Activated naive CD8-positive, alpha-beta T cell treated with anti-CD3 and anti-CD28 coated beads, Interleukin-2, amount 10 ng/mL, durations not matched to agents 7 days and 5 days (primary cell): ENCODE measurements at places on chromosomes 7 and 10. TPM values are rescaled to one million over a fixed set of nuclear protein-coding genes. Genes with fewer than 3 reads are reported as not detected.

- peaks cover 3% of the 10 kb centered on the region for H3K27me3 ChIP-seq
- no peak for DNase-seq
- no peak overlapping the region for H3K27ac ChIP-seq
Observed at GRCh38 chr10:80275135-80275498, 14.3 kb downstream of the MAT1A start.

GRCh38 chr7:32088451-32088881 is 18.3 kb upstream of the PDE1C start:
- no peaks in the 10 kb centered on the region for H3K4me1 ChIP-seq
- H3K36me3 ChIP-seq = no peaks in the 10 kb centered on the region
- H3K27me3 ChIP-seq = no peaks in the 10 kb centered on the region
- H3K4me3 ChIP-seq = no peak overlapping the region

DNA sequence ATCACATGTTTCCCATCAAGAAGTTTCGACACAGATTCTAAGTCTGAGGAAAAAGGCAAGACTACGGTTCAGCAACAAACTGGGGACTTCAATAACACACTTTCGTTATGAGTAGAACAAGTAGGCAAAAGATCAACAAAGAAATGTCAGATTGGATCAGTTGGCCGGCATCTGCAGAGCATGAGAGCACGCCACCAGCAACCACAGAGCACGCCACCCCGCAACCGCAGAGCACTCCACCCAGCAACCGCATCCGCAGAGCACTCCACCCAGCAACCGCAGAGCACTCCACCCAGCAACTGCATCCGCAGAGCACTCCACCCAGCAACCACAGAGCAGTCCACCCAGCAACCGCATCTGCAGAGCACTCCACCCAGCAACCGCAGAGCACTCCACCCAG is 89.7 kb upstream of the FAM20C start:
- H3K27ac ChIP-seq = no peak overlapping the region
- H3K36me3 ChIP-seq = no peaks in the 10 kb centered on the region
- DNase-seq = no peak
- H3K27me3 ChIP-seq = peaks cover 8% of the 10 kb centered on the region

DNA sequence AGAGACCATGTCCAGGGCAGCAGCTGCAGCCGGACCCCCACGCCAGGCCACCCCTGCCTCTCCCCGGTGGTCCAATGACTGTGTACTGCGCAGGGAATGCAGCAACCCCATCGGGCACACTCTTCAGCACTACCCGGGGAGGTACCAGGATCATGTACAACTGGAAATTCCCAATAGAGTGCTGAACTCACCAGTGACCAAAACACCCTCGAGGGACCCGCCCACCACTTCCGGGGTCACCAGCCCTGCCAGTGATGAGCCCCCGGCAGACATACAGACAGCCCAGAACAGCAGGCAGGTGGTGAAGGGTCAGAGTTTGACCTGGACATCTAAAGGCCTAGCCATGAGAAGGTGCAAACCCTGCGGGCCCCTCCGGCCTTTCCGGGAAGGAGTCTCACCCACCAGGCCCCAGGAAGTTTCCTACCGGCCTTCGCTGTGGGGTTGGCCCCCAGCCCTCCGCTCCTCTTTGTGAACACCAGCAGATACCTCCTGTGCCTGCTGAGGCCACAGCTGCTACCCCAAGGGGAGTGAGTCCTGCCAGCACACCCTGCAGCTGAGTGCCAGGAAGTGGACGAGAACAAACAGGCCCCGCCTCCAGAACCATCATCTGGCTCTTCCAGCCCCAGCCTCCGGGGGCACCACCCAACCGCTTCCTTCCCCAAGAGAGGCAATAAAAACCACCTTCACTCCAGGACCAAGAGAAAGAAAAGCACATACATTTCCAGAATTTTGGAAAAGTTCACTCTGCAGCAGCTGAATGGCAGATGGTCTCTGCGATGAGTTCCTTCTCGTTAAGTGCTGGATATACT is 5.0 kb upstream of the ANKRD61 start:
- peak; percentile 71 for DNase-seq
- H3K27me3 ChIP-seq = no peaks in the 10 kb centered on the region
- H3K4me3 ChIP-seq = peak overlapping the region; percentile 74
- H3K4me1 ChIP-seq = peaks cover 17% of the 10 kb centered on the region
- H3K27ac ChIP-seq = peak overlapping the region; percentile 91
- H3K36me3 ChIP-seq = peaks cover 33% of the 10 kb centered on the region

DNA sequence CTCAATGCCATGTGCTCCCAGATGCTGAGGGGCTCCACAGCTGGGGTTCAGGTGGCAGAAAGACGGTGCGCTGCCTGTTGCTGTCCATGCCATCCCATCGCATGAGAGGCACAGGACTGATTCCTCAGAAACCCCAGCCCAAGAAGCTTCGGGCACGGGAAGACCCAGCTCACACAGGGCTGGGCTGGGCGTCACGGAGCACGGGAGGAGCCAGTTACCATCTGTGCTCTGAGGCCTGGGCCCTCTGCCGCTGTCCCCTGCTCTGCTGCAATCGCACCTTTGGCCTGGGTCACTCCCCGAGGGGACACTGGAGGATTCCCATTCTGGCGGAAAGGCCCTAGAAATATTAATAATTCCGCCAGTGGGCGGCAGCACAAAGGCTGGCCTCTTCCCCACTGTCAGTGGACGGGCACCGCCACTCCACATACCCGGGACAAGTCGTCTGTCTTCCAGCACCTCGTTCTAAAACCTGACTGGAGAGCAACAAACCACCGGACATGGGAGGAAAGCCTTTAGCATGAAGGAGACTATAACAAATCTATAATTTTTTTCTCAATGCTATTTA is 92.1 kb downstream of the PIP4K2A start:
- peaks cover 73% of the 10 kb centered on the region for H3K4me1 ChIP-seq
- no peaks in the 10 kb centered on the region for H3K27me3 ChIP-seq
- no peak overlapping the region for H3K4me3 ChIP-seq
- no peak overlapping the region for H3K27ac ChIP-seq
- H3K36me3 ChIP-seq = peaks cover 9% of the 10 kb centered on the region

- H3K27ac ChIP-seq = no peak overlapping the region
- peak; percentile 40 for DNase-seq
- no peaks in the 10 kb centered on the region for H3K36me3 ChIP-seq
- H3K27me3 ChIP-seq = peaks cover 39% of the 10 kb centered on the region
- peak overlapping the region; percentile 87 for H3K4me3 ChIP-seq
- H3K4me1 ChIP-seq = peaks cover 8% of the 10 kb centered on the region
Observed at GRCh38 chr10:91887272-91888076, 21.8 kb downstream of the FGFBP3 start.

GRCh38 chr7:100591596-100591995 is 5.5 kb downstream of the FBXO24 start:
- no peak overlapping the region for H3K27ac ChIP-seq
- peaks cover 8% of the 10 kb centered on the region for H3K4me1 ChIP-seq
- DNase-seq = no peak
- no peaks in the 10 kb centered on the region for H3K36me3 ChIP-seq
- H3K27me3 ChIP-seq = peaks cover 13% of the 10 kb centered on the region

- peaks cover 15% of the 10 kb centered on the region for H3K4me1 ChIP-seq
- peak overlapping the region; percentile 11 for H3K4me3 ChIP-seq
- H3K27ac ChIP-seq = peak overlapping the region; percentile 82
- no peak for DNase-seq
Observed at GRCh38 chr7:74194686-74195085, 15.1 kb upstream of the LAT2 start.

GRCh38 chr10:124319926-124320391 is 98.8 kb downstream of the OAT start:
- no peaks in the 10 kb centered on the region for H3K36me3 ChIP-seq
- H3K27me3 ChIP-seq = no peaks in the 10 kb centered on the region
- no peaks in the 10 kb centered on the region for H3K4me1 ChIP-seq
- DNase-seq = no peak

DNA sequence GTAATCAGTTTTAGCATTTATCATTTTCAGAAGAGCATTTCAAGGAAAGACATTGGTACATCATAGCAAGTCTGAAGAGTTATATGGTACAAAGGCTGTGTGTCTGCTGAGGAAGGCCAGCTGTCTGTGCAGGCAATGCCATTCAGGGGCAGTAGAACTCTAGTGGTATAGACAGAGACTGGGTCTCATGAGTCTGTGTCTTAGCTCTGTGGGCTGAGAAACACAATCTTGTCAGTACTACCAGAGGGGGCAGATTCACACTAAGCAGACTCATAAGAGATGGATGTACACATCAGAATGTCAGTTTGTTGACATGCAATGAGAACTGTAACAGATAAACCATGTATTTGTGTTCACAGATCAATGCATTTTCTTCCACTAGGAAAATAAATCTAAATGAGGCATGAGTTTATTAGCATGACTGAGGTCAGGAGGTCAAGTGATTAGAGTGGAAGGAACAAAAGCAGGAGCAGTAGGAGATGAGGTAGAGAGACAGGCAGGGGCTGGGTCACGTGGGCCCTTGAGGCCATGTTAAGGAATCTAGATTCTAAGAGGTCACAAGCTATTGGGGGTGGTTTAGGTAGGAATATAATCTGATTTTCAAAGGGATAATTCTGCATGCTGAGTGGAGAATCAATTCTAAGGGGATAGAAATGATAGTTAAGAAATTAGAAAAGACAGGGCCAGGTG is 7.5 kb upstream of the GGCT start:
- H3K36me3 ChIP-seq = peaks cover 2% of the 10 kb centered on the region
- no peak overlapping the region for H3K4me3 ChIP-seq
- no peak for DNase-seq
- no peaks in the 10 kb centered on the region for H3K27me3 ChIP-seq
- no peak overlapping the region for H3K27ac ChIP-seq
- H3K4me1 ChIP-seq = no peaks in the 10 kb centered on the region

DNA sequence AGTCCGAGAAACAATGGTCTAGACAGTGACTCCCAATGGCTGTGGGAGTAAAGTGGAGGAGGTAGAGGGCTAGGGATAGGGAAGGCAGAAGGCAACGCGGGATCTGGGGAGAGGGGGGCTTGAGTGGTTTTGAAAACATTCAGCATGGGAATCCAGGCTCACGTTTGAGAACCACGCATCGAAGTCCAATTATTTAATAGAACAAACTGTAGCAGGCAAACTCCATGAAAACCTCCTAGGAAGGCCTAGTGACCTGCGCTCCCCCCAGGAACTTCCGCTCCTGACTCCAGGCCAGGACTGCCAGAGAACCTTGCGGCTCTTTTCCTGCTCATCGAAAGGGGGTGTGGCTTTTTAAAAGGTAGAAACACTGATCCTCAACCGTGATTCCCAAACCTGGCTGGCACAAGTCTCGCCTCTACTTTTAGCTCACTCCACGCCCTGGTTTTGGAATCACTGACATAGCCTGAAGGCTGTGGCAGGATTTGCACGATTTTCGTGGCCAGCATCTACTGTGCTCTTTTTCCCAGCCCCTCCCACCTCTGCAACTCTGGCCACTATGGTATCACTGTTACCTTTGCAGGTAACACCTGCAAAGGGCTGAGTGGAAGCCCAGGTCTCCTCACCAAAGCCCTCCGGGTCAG is 43.4 kb downstream of the MYOF start:
- no peaks in the 10 kb centered on the region for H3K36me3 ChIP-seq
- H3K4me1 ChIP-seq = no peaks in the 10 kb centered on the region
- H3K27me3 ChIP-seq = no peaks in the 10 kb centered on the region
- H3K27ac ChIP-seq = no peak overlapping the region
- no peak overlapping the region for H3K4me3 ChIP-seq

GRCh38 chr7:157691586-157692459 is 355.0 kb downstream of the DNAJB6 start:
- peaks cover 53% of the 10 kb centered on the region for H3K27me3 ChIP-seq
- H3K36me3 ChIP-seq = no peaks in the 10 kb centered on the region
- DNase-seq = peak; percentile 44
- H3K4me1 ChIP-seq = peaks cover 5% of the 10 kb centered on the region

DNA sequence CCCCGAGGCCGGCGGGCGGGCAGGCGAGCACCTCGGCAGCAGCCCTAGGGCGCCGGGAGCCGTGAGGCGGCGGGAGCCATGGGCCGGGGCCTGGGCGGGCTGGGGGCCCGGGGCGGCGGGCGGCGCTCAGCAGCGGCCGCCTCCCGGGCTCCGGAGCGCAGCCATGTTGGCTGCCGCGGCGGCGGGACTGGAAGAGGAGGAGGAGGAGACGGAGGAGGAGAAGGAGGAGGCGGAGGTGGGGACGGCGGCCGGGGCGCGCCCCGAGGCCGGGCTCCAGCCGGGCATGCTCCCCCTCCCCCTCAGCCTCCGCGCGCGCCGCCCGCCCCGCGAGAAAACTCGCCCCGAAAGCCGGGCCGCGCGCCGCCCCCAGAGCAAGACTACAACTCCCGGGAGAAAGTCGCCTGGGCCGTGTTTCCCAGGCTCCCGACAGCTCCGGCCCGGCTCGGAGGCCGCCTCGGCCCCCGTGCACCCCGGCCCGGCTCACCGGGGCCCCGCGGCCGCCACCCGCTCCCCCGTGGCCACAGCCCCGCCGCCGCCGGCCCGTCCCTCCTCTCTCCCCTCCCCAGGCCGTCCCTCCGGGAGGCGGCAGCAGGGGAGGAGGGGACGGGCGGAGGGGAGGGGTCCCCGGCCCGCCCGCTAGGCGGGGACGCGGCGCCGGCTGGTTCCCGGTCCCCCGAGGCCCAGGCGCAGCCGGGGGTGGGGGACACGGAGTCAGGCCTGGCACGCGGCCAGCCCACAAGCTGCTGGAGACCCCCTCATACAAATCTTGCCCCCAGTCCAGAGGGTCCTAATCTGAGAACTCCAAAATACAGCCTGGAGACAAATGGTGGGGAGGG is at the start of gene DLG5:
Gene DLG5 (minus strand): TSS at position 190 of the 836 bp plus-strand sequence. CDS start 235 bp downstream, outside the sequence.
- H3K36me3 ChIP-seq = no peaks in the 10 kb centered on the region
- DNase-seq = peak; percentile 66
- peaks cover 11% of the 10 kb centered on the region for H3K4me1 ChIP-seq
- no peak within 1 kb of the TSS for H3K27ac ChIP-seq

DNA sequence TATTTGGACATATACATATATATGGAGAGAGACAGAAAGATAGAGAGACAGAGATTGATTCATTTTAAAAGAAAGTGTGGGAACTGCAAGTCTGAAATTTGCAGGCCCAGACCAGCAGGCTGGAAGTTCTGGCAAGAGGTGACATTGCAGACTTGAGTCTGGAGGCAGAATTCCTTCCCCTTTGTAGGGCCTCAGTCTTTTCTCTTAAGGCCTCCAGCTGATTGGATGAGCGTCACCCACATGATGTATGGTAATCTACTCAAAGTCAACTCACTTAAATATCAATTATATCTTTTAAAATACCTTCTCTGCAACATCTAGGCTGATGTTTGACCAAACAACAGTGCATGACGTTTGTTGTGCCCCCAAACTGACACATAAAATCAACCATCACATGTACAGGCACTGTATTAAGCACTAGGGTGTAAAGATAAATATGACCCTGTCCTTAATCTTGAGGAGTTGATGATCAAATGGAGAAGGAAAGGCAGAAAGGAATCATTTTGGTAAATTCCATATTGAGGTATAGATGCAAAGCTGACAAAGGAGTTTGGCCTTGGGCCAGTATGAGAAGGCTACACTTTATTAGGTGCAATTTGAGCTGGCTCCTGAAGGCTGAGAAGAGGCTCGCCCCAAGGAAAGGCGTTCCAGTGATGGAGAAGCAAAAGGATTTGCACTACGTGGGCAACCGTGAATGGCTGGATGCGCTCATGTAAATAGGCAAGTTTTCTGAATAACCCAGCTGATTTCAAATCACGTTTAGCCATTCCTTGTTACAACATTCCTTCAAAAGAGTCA is 52.6 kb downstream of the BPGM start:
- H3K4me1 ChIP-seq = no peaks in the 10 kb centered on the region
- no peaks in the 10 kb centered on the region for H3K36me3 ChIP-seq
- DNase-seq = no peak
- no peak overlapping the region for H3K27ac ChIP-seq

- H3K4me1 ChIP-seq = peaks cover 33% of the 10 kb centered on the region
- H3K27me3 ChIP-seq = no peaks in the 10 kb centered on the region
- no peak overlapping the region for H3K4me3 ChIP-seq
- no peak for DNase-seq
Observed at GRCh38 chr10:17010363-17011145, 119.1 kb downstream of the CUBN start.

Gene ERVW-1
- not detected for total RNA-seq

Gene ARL3
- 4.6 TPM for total RNA-seq

Gene FEZF1
- not detected for total RNA-seq

Gene CCSER2
- total RNA-seq = 98.0 TPM

Gene ANKRD2
- not detected for total RNA-seq

Gene NFKB2
- total RNA-seq = 103 TPM

Gene PLCE1
- not detected for total RNA-seq

Gene MRC1
- 1.7 TPM for total RNA-seq
